ENCODE measurements at places on chromosomes 12 and 14. TPM values are rescaled to one million over a fixed set of nuclear protein-coding genes. Genes with fewer than 3 reads are reported as not detected.

The MDGA2 gene
- not detected for polyA plus RNA-seq

The VPS33A gene
- polyA plus RNA-seq: 15.1 TPM

The RNF34 gene
- polyA plus RNA-seq: 12.8 TPM

The ANO4 gene
- polyA plus RNA-seq: 0.03 TPM

The REC8 gene
- polyA plus RNA-seq: 1.2 TPM

The TAS2R46 gene
- polyA plus RNA-seq: 0.04 TPM

The TBX5 gene
- not detected for polyA plus RNA-seq

The ZC2HC1C gene
- 2.7 TPM for polyA plus RNA-seq
